T-helper 2 cell (primary cell): ENCODE measurements at places on chromosomes 11 and 22.

DNA sequence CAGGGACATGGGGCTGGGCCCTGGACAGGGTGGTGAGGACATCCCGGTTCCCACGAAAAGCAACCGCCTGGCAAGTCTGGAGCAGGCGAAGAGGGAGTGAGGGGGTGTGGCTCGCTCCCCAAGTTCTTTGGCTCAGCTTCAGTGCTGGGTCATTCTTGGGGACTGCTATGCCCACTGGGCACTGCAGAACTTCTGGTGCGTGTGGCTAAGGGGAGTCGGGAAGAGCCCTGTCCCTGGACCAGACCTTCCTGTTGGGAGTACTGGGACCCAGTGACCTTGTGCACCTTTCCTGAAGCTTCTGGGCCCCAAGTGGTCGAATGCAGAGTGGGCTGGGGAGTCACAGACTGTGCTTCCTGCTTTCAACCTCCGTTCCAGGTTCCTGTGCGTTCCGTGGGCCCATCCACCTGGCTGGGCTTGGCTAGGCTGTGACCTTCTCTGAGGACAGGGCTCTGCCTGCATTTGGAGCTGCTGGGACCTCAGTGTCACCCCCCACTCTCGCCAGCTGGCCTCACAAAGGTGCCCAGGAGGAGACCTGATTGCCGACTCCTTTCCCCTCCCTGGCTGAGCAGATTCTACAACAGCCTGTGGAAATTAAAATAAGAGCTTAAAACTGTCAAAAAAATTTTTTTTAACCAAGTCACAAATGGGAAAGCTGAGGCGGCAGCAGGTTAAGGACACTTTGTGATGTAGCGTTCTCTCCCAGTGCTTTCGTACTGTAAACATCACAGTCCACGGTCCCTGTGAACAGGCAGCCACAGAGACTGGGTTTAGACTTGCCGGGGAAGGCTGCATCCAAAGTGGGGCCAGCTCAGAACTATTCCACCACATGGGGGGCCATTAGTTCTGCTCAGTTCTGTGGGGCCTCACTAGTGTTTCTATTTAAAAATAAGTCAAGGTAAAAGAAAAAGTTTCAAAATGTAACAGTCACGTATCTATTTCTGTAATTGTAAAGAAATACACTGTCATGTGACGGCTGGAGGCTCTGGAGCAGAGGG, 63.8 kb upstream of the WNT7B start:
- no peak for DNase-seq

- no peak for DNase-seq
Observed at GRCh38 chr11:123238297-123238696, 43.2 kb upstream of the CLMP start.

DNA sequence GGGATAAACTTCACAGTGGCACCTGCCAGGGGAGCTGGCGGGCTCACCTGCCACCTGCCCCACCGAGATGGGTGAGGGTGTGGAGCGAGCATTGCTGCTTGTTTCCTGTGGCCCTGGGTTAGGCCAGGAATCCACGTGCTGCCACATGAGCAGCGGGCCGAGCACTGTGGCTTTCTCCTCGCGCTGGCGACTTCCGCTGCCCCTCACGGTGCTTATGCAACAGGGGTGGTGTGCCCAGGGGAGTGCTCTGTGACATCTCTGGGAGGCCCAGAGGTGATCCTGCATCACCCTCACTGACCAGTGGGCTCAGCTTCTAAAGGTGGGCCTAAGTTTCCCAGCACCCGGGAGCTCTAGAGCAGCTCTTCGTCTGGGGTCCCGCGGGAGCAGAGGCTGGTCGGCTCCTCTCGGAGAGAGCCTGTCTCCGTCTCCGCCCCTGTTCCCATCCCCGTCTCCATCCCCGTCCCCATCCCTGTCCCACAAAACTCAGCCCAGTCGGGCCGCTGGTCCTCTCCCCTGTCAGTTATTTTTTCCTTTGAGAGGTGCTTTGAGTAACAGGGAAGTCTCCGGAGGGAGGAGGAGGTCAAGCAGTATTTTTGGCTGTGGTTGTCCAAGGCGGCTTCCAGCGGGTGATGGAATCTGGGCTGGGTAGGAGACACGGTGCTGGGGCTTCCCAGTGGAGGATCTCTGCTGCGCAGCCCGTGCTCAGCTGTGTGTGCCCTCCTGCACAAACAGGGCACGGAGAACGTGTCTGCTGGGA, 42.5 kb downstream of the AP2A2 start:
- no peak for DNase-seq

GRCh38 chr11:80532633-80533232, 1091.9 kb upstream of the TENM4 start:
- no peak for DNase-seq

- no peak for DNase-seq
Observed at GRCh38 chr11:9076046-9076445, 15.4 kb downstream of the SCUBE2 start.

DNA sequence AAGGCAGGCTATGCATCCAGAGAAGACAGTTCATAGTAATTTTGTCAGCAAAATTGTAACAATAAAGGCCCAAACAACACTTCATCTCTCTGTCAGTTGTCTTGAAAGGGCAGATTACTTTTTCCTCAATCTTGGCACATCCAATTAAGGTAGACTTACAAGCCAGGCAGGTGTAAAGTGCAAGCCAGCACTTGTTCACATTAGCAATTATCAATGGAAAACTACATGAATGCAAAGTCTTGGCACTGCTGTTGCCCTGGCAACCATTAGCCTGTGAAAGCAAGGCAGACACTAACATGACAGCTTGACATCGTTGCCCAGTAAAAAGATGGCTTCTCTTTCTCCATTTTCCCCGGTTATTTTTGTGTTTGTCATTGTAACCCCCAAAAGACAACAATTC, 677.2 kb upstream of the TENM4 start:
- no peak for DNase-seq

DNA sequence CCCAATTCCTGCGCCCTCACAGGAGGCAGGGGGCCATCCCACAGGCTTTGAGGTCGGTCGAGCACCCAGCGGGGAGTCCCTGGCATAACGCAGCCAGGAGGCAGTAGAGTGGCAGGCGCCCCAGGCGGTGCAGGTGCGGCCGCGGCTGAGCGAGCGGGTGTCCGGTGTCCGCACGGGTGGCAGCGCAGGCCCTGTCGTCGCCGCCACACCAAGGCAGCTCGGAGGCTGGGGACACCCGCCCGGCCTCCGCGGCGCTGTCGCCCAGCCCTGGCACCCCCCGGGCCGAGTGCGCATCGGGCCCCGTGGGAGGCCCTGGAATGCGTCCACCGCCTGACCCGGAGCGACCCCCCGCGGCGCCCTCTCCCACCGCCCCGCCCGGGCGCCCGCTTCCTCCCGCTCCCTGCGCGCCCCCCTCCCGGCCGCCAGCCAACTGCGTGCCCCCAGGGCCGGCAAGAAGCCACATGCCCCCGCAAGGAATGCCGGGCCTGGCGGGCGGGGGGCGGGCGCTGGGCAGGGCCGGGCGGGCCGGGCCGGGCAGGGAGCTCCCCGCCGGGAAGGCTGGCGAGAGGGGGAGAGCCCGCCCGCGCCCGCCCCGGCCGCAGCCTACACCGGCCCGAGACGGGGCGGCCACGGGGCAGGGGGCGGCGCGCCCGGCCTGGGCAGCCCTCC, 33.9 kb downstream of the PRDM11 start:
- DNase-seq, result no peak

DNA sequence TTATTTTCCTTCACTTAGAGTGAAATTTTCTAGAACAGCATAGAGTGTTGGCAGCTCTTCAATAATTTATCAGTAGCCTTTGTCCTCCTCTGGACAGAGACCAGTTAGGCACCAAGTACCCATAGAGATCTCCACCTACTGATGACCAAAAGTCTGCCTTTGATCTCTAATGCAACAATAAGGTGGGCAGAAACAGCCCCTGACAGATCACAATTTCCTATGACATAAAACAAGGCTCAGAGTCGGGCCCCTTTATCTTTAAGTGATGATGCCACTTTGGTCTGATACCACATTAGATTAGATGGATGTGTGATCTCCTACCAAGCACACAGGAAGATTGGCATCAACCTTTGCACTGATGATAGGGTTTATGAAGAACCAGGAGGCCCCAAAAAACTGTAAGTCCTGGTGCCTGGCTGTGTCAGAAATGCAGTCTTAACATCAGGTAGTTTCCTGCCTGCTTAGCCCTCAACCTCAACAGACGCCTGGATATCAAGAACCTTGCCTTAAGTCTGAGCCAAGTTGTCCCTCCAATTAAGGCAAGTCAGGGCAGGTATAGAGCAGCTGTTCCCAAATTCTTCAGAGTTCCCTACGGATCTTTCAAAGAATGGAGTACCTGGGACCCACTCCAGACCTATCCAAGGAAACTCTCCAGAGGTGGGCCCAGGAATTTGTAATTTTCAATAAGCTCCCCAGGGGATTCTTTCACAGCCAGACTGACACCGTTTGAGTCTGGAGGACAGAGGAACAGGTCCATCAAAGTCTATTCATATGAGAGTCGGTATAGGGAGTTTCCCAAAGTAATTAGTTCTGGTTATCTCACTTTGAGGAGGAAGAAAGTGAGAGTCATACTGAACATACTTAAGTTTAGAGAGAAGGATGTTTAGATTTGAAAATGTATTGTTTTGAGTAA, 30.6 kb upstream of the TMPRSS4 start:
- DNase-seq, result no peak

GRCh38 chr11:98600786-98601773, 419.7 kb upstream of the CNTN5 start:
- DNase-seq, result no peak

DNA sequence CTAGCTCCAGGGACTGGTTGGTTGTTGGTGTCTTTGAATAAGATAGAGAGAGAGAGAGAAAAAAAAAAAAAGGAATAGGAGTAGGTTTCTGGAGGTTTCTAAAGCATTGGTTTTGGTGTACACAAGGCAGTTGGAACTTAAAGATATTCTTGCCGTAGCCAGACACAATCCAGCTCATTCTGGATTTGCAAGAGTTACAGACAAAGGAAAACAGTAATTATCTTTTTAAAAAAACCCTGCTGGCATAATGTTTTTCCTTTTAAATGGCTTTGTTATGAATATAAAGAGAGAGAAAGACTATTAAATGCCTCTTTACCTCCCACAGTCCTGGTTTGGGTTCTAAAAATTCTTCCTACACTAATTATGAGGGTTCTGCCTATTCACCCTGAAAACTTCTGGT, 120.4 kb upstream of the RAG2 start:
- no peak for DNase-seq

GRCh38 chr22:24289741-24290163, 19.1 kb downstream of the SPECC1L start:
- no peak for DNase-seq

GRCh38 chr22:32578752-32579151, 104.1 kb downstream of the FBXO7 start:
- no peak for DNase-seq

DNA sequence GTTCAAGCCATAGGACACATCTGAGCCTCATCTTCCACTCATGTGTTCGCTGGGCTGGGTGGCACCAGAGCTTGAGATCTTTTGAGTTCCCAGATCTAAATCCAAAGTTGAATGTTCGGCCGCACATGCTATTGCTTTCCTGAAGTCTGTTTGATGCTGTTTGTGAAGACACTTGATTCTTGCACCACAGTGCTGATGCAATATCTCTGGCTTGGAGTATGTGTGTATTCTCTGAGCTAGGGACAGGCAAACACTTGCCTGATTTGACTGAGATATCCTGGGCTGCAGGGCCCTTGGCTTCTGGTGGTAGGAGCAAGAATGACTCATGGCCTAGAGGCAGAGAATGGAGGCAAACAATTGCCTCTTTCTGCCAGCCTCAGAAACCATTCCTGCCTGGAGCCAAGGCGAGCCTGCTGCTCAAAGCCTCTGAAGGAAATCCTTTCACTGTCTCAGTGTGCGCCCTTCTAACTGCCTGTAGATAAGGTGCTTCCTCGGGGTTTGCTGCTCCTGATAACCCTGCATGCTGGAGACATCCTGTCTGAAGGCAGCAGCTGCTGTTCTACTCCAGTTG, 73.0 kb downstream of the CYB5R2 start:
- no peak for DNase-seq

DNA sequence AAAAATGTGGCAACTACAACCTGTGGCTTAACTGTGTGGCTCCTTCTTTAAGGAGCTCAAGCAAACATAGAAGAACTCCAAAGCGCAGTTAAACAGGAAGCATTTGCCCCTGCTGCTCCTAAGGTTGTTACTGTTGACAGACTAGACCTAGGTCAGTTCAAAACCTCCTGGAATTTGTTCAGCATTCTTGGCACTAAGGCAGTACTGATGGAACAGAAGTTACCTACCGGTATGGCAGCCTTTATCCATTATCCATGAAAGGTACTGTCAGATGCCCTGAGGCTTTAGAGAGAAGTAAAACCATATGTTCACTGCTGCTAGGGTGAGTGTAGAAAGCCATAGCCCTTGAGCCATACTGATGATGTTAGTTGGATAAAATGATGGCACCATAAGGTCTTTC, 916.5 kb upstream of the FAT3 start:
- no peak for DNase-seq

DNA sequence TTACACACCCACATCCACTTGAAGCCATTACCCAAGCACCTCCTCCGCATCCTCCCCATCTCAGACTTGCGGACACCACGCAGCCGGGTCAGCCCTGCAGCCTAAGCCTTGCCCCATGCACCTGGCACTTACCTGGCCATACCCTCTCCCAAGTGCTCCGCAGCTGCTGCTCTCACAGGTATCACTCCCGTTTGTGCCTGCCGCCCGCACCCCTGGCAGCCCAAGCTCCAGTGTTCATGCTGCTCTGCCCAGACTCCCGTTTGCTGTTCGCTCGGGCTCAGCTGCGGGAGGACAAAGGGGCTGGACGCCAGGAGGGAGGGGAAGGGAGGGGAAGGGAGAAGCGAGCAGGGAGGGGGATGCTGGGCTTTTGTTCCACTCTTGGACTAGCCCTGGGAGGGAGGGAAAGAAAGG, at the start of gene KLHL35:
Gene KLHL35 (minus strand): TSS at position 293 of the 411 bp plus-strand sequence. CDS start 2,574 bp downstream, outside the sequence.
- DNase-seq, result no peak

- no peak for DNase-seq
Observed at GRCh38 chr22:35379146-35379993, 1.5 kb upstream of the HMOX1 start.

DNA sequence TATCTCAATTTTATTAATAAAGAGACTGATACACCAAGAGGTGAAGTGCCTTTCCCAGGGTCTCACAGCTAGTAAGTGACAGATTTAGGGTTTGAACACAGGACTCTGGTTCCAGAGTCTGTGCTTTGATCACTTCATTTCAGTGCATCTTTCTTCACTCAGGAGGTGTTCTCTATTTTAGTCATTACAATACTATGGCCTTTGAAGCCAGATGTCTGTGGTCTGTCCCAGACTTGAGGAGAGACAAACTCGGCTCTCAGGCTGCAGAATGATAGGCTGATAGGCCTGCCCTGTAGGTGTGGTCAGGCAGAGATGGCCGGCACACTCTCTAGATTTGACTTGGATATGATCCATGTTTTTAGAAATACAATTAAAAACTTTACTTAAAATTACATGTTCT, 478.5 kb upstream of the CCDC90B start:
- no peak for DNase-seq
